ENCODE measurements at places on chromosomes 16 and 17.

GRCh38 chr17:5702951-5703510 is 118.7 kb upstream of the NLRP1 start:
- no peak for DNase-seq

GRCh38 chr16:84577034-84577803 is 40.7 kb downstream of the COTL1 start:
- DNase-seq: no peak

- DNase-seq: peak; percentile 43
These were observed 66.0 kb upstream of the ZNF423 start for GRCh38 chr16:49921791-49922456.

- no peak for DNase-seq
These were observed 2254.6 kb downstream of the TP53TG3F start for GRCh38 chr16:35713762-35714650.

DNA sequence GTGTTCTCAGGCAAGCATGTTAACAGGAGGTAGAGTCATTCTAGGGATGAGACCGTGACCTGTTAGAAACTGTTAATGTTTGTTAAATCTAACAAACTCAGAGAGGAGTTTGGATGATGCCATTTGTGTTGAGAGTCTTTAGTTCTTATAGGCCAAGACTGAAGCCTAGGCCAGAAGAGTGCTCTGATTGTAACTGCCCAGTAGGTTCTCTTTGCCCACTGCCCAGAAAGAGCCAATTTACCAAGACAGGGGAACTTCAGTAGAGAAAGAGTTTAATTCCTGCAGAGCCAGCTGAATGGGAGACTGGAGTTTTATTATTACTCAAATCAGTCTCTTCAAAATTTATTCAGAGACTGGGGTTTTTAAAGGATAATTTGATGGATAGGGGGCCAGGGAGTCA is 42.5 kb downstream of the ARHGAP44 start:
- no peak for DNase-seq

DNA sequence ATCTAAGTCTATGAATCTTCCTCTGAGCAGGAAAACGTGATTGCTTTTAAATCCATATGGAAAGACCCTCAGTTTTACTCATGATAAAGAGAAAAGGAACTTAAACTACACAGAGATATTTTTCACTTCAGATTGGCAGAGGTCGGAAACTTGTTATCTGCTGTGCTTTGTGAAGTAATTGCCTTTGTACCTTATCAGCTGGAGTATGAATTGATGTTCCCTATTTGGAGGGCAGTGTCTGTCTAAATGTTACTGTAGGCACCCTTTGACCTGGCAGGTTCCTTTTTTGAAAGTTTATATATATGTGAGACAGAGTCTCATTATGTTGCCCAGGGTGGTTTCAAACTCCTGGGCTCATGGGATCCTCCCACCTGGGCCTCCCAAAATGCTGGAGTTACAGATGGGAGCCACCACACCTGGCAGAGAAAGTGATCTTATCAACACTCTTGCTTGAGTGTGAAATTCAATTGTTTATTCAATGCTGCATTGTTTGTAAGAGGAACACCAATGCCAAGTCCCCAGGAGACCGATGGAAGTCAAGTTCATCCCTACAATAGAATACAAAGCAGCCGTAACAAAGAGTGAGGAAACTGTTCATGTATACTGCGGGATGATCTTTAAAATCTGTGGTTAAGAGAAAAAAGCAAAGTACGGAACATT is 52.3 kb downstream of the ABCC1 start:
- DNase-seq: no peak

GRCh38 chr17:68512960-68513474 is 787 bp downstream of the PRKAR1A start:
- peak; percentile 18 for DNase-seq

- no peak for DNase-seq
These were observed 249.0 kb downstream of the BCAS3 start for GRCh38 chr17:60926466-60927183.

DNA sequence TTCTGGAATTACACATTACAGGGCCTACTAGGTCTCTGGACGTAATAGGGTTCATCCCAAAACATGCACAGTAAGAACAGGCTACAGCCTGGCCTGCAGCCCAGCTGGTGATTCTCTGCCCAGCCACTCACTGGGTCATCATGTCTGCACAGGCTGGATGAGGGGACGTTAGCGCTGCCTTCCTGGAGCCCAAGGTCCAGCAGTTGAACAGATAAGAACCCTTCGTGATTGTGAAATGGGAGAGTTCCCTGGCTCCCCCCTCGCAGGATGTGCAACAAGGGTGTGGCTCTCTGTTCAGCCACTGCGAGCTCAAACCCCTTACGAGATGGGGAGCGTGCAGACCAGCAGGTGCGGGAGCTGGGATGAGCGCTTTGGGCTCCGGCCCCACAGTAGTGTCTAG is 200.0 kb upstream of the CDH5 start:
- DNase-seq: no peak

DNA sequence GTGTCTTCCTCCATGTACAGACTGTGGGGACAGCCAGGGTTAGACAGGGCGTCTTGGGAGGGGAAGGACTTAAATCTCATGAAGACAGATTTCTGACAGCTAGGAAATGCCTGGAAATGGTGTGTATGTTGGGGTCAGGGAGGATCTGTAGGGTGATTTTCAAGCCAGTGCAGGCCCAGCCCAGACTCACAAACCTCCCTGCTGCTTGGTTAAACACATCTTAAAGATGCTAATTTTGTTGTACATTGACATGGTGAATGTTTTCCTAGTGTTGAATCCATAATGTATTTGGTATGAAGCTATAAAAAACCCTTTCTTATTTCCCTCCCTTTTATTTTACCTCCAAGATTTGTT is 238.3 kb downstream of the CCDC182 start:
- no peak for DNase-seq
